DMS79 treated with DMSO at 0.1 percent for 48 hours (cell line): ENCODE measurements at places on chromosomes 1 and 21.

DNA sequence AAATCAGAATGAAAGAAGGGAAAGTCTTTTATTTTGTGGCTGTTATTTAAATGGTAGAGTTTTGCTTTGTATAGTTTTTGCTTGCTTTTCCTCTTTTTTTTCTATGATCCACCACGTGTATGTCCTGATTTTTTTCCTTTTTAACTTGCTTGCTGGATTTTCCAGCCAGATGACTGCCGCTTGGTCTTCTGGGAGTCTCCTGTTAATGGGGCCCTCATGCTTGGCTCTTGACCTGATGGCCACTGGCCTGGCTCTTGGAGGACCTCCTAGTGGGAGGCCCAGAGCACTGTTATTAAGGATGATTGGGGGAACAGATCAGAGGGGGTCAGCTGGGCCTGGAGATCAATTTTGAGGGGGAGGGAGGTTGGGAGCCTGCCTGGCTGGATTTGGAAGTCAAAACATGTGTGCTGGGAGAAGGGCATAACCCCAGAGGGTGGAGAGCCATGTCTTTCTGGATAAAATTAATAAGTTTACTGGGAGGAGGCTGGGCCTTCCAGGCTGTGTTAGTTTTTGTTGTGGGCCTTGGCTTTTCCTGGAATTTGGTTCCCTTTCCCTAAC lies 1.2 kb downstream of the FGGY start:
- DNase-seq = no peak

- DNase-seq = no peak
Observed at GRCh38 chr1:153612755-153613331, at the start of gene S100A16. TSS of gene S100A16 (minus strand) at chr1:153613137. CDS start at chr1:153608151, 4,986 bp downstream.

- peak; percentile 64 for DNase-seq
Observed at GRCh38 chr1:39269791-39270342, 65.4 kb downstream of the MACF1 start.

- no peak for DNase-seq
Observed at GRCh38 chr1:235313931-235314678, 13.9 kb downstream of the ARID4B start.

DNA sequence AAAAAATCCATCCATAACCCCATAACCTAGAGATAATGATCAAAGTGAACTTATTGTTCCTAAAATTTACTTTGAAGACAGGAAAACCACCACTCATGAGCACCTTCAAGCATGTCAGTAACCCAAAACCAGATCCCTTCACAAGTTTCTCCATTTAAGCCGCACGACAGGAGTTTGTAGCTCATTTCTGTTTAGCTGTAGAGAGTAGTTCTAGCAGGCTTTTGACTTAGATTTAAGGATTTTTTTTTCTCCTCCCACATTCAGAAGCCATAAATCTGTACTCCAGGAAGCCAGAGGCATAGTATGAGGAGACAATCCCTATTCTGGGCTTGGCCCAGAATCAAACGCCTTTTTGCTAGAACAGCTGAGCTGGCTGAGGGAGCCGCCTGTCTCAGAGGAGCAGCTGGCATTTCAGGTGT lies 25.6 kb downstream of the TOMM20 start:
- DNase-seq = peak; percentile 32

DNA sequence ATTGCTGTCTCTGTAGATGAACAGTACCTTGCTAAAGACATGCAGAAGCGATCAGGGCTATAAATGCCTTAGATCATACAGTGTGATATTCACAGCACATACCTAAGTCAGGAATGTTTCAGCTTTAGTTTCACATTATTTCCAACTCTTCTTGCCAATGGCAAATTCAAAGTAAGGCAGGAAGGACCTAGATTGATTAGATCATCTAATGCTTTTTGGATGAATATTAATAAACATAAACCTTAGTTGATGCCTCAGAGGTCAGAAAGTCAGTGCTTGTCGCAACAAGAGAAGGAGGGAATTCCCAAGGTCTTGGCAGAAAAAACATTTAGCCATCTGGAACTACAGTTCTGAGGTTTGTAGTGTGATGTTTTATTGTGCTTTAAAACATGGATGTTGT lies 122.3 kb downstream of the TNFSF18 start:
- no peak for DNase-seq

- peak; percentile 57 for DNase-seq
Observed at GRCh38 chr1:245156736-245157505, 2.1 kb downstream of the KIF26B start.

DNA sequence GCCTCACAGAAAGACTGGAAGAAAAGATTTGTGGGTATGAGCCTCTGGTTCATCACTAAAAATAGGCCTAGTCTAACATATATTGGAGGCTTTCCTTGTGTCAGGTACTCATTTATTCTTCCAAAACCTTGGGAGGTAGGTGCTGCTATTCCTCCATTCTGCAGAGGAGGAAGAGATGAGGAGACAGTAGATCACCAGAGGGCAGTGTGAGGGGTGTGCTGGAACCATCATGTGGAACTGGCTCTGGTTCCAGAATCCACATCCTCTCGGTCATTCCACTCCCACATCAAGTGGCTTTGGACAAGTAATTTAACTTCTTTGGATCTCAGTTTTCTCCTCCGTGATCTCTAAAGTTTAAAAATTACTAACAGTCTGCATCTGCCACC lies 7.4 kb upstream of the INKA2 start:
- no peak for DNase-seq

GRCh38 chr1:153485863-153486262 lies 25.4 kb upstream of the S100A7 start:
- DNase-seq = peak; percentile 48

DNA sequence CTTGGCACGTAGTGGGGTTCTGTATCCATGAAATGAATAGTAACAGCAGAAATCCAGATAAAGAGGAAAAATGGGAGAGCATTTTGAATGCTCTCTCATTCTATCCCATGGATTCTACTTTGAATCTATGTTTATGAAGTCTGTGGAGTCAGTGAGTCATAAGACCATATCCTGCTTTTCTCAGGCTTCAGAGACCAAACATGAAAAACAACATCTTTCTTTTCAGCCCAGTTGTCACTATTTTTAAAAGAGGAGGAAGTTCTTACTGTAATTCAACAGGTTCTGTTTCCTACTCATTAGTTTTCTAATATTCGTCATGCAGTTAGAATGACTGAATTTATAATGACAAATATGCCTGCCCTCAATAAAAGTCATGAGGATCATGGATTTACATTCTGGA lies 39.4 kb upstream of the CD55 start:
- DNase-seq = no peak

DNA sequence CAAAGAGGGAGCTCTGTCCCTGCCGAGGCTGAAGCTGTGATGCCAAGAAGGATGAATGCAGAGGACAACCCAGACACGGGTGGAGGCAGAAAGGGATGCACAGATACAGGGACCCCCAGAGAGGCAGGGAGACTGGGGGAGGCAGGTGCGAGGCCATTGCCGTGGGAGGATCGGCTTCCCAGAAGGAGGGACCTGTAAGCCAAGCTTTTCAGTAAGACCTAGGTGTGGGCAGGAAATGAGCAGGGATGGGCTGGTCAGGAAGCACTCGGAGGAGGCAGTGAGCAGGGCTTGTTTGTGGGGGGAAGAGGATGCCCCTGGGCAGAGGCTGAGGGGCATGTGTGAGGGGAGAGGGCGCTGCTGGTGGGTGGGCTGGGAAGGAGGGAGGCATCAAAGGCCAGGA lies 67.7 kb upstream of the WNT4 start:
- no peak for DNase-seq

- no peak for DNase-seq
Observed at GRCh38 chr1:219490566-219490965, 122.3 kb downstream of the ZC3H11B start.

DNA sequence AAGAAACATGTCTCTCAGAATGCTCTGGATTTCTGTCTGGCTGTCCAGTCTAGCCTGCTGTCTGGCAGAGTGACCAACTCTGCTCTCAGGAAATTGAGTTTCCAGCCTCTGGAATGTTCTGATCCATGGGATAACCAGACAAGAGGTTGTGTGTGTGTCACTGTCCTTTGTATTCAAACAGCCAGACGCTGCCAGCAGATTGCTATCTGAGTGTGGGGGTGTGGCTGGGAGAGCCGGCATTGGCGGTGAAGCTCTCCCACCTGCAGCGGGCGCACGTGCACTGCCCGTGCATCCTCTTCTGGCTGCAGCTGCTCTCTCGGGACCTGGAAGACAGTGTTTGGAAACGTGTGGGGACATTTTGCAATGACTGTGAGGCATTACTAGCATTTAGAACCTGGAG lies 26.1 kb downstream of the PKP1 start:
- DNase-seq = peak; percentile 66

DNA sequence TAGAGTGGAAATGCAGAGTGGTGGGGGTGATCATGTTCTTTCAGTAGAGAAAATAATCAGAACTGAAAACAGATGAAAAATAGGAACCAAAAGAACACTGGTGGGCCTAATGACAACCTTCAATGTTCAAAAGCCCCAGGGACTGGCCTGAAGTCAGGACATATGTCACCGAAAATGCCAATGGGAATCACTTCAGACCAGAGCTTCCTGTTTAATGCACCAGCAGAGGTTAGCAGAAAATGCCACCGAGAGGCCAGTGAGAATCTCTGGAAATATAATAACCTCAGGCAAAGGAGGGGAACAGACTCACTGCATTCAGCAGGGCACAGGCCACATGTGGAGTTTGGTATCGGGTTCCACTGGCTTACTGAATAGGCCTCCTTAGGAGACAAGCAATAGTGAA lies 15.9 kb upstream of the CD58 start:
- no peak for DNase-seq

DNA sequence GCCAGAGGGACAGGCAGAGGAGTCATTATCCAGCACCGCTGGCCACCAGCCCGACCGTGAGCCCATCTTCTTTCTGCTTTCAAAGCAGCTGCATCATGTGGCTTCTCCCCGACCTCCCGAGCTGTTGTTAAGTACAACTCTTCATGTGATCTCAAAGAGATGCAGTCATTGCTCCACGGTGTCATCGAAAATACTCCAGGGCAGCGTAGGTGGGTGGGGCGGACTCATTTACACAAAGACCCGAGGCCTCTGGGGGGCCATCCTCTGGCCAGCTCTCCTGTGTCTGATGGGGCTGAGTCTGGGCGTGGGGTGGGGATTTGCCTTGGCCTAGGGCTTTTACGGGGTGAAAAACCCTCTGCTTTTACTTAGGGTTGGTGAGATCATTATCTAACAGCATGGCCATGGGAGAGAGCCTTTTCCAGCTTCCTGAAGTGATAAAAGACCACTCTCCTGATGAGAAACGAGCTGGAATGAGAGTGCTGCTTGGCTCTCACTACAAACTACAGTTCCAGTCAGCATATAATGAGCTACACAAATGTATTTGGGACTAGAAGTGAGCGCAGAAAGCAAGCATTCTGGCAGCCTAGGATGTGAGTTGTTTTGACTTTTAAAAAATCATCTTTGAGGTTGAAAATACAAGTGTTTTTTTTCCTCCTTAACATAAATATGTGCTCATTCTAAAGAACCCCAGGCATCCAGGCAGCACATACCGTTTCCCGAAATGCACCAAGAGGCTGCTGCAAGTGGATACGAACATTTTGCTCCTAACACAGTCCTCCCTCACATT lies 165.0 kb downstream of the RHOU start:
- DNase-seq = no peak

GRCh38 chr1:233909195-233909594 lies 4.7 kb downstream of the SLC35F3 start:
- DNase-seq = no peak

- no peak for DNase-seq
Observed at GRCh38 chr21:35044770-35045541, 4.1 kb downstream of the RUNX1 start.

DNA sequence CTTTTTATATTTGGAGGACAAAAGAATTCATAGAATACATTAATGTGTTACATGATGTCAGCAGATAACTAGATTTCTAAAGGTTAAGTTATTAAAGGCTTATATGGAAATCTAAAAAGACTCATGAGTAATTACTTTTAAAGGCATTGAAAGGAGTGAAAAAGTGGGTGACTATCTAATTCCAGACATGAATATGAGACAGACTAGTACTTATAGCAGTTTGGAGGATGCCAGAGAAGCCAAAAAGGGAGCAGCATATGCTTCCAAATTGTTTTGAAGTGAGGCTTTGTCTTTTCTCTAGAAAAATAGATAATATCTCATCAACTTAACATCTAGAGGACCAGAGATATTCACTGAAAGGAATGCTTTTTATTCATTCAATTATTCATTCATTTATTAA lies 275.5 kb upstream of the CACYBP start:
- no peak for DNase-seq

- DNase-seq = no peak
Observed at GRCh38 chr1:8520483-8520966, 202.6 kb downstream of the SLC45A1 start.

- peak; percentile 44 for DNase-seq
Observed at GRCh38 chr21:46226920-46227599, 1.5 kb downstream of the LSS start.

GRCh38 chr1:59314776-59315528 lies 18.1 kb downstream of the FGGY start:
- DNase-seq = no peak

DNA sequence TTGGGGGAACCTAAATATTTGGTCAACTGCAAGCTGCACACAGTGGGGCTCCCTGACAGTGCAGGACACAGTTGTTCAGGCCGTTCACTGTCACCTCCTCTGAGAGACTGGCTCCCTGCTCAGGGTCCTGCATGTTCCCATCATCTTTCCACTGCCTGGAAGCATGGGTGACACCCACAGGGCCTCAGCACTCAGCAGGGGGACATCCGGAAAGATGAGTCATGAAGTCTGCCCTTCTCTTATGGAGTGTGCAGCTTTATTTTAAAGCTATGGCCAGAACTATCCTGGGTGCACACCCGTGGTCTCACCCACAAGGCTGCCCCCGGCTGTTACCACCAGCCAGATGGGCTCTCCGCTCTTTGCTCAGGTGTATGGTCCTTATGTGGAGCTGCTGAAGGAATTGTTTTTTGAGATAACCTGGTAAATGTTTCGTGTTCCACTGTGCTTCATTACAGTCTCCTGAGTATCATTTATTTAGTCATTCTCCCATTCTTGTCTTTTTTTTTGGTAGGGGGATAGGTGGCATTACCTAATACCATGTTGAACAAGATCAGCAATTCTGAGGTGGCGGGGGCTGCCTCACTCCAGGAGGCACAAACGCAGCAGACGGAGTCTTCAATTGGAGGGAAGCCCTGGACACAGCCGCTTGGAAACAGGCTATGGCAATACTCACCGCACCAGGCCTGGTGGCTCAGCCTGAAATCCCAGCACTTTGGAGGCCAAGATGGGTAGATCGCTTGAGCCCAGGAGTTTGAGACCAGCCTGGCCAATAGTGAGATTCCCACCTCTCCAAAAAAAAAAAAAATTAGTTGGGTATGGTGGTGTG lies 14.3 kb downstream of the TRIM11 start:
- DNase-seq = no peak

DNA sequence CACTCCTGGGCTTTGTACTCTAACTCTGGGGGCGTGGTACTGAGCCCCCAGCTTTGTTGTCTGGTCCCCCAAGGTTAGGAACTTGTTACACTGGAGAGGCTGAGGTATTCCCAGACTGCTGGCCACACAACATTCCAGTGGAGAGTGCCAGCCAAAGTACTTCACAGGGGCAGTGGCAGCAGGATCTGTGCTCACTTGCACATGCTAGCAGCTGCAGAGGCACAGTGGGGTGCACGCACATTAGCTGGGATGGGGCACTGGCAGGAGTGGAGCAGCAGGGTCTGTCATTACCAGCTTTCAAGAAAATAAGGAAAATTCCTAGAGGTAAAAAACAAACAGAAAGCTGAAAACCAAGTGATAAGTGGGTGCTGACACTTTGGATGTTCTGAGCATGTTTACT lies 31.0 kb downstream of the ZNF691 start:
- no peak for DNase-seq
